ENCODE measurements at places on chromosomes 2 and 18.

- no peak for DNase-seq
Measured at GRCh38 chr2:75949385-75950030, 238.8 kb upstream of the GCFC2 start.

DNA sequence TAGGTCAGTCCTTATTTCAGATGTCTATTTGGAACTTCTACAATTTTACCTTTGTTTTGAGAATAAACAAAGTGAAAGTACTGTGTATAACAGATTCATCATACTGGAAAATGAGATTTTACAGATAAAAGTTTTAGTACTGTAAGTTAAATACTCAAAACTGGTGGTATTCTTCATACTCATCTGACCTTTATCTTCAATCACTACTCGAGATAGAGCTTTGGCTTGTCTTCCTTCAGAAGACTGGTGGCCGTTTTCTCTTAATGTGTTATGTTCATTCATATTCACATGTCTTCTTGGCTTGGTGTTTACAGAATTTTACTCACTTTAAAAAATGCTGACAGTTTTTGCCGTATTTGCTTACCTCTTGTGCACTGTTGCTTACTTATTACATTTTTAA is 2.1 kb downstream of the SPOPL start:
- DNase-seq = no peak

GRCh38 chr2:163730556-163730955 is 5.3 kb downstream of the FIGN start:
- DNase-seq = no peak

DNA sequence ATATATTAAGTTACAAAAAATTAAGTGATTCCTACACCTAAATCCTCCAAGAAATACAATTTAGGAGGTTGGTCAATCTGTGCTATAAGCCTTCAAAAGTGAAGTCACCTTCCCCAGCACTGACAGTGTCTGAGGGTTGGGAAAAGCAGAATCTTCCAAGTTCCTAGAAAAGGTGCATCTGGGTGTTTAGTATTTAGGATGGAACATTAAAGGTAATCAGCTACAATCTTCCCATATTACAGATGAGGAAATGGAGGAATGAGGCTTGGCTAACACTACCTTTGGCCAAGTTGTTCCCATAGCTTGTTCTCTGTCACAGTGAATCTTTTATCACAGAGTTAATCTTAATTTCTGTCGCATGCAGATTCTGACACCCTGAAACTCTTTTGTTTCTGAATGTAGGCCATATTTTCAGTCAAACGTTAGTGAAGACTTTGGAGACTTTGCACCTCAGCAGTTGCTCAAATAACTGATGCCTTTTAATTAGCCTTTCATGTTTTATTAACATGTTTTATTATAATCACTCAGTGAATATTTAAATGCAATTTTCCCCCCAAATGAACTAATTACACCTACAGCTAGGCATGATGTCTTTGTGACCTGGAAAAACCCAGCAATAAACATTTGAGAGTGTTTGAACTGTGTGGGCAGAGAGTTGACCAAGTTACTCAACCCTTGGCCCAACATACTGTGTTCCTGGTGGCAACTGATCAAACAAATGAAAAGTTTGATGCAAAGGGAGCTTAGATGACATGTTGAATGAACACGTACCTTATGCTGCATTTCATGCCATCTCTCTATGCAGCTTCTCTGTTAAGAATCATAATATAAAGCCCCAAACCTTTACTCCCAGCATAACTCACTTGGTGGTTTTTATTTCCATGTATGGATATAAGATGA is 17.6 kb downstream of the FN1 start:
- DNase-seq = no peak

DNA sequence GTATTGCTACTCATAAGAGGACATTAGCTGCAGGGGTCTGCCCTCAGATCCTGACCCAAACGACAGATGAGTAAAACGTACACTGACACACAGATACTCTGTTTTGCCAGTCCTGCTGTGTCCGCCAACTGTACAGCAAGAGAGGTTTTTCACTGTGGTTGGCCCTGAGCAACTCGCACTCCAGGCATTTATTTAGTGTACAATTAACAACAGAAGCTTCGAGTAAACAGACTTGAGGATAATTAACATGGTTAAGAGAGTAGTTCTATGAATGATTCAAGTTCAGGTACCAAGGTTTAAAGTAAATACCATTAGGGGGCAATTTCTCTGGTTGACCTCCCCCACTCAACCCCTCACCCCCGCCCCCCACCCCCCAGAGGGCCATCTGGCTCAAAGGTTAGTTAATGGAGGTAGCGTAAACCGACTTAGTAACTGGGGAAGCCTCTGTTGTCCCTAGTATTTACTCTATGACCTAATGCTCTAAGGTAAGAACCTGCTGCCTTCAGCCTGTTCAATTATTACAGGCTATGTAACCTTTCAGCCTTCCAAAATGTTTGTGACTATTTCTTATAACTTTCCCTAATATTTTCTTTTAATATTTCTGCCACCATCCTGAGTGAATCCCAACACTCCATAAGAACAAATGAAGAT is 103.9 kb upstream of the XIRP2 start:
- DNase-seq = no peak

GRCh38 chr18:11310476-11311086 is 161.2 kb upstream of the PIEZO2 start:
- no peak for DNase-seq

- DNase-seq = no peak
Measured at GRCh38 chr2:168137510-168138180, 109.8 kb downstream of the STK39 start.

DNA sequence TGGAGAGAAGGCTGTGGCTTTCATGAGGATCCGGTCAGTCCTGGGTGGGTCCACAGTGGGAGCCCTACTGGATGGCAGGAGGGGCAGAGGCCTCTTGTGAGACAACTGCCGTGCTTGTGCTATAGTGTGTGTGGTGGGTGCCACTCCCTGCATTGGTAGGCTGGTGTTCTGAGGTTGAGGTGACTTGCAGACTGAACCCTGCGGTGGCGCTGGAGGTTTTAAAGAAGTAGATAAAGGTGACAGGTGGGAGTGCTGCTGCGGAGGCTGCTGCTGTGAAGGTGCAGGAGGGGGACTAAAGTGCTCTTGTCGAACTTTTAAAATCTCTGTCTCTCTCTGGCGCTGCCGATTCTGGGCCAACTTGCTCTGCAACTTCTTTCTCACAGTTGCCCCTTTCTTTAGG is 29.7 kb downstream of the INO80D start:
- no peak for DNase-seq

- DNase-seq = no peak
Measured at GRCh38 chr18:78722929-78723710, 256.5 kb upstream of the SALL3 start.

DNA sequence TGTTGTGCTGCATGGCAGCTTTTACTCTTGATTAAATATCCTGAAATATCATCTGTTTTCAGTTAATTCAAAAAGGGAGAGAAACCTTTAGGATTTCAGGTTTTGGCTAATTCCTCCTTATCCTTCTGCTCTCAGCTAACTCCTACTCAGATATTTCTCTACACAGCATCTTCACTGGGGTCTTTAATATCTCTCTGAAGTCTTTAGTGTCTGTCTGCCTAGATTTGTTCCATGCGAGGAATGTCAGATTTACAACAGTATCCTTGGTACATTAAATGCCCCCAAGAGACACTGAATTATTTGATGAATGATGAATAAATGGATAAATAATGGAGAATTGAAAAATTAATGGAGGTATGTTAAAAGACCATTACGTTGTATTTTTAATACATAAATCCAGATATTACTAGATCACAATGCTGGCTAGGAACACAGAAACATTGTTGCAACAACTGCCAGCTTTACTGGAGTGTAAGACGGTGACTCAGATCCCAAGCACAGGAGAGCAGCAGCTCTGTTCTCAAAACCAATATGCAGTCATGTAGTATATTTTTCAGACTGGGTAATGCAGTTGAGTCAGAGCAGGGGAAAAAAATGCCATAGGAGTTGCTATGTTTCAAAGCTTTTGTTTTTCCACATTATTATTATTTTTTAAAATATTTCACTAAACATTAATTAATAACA is 388.0 kb upstream of the SYT4 start:
- no peak for DNase-seq

DNA sequence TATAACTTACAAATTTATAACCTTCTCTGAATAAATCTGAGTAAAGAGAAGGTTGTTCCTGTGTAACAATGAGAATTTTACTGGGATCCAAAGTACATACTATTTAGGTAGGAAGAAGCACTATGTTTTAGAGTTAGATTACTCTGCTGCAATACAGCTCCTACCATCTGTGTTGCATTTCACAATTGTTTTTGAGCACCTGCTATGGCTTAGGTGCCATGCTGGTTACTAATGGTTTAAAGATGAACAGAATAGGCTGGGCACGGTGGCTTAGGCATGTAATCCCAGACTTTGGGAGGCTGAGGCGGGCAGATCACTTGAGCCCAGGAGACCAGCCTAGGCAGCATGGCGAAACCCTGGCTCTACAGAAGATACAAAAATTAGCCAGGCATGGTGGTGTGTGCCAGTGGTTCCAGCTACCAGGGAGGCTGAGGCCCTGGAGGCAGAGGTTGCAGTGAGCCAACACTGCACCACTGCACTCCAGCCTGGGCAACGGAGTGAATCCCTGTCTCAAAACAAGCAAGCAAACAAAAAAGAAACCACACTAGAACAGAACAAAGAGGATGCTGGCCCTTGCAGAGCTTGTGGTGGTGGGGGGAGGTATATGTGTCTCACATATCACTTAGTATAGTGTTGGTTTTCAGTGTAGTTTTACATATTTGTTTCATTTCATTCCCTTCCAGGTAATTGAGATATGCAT is 56.7 kb downstream of the SPTBN1 start:
- DNase-seq = no peak

DNA sequence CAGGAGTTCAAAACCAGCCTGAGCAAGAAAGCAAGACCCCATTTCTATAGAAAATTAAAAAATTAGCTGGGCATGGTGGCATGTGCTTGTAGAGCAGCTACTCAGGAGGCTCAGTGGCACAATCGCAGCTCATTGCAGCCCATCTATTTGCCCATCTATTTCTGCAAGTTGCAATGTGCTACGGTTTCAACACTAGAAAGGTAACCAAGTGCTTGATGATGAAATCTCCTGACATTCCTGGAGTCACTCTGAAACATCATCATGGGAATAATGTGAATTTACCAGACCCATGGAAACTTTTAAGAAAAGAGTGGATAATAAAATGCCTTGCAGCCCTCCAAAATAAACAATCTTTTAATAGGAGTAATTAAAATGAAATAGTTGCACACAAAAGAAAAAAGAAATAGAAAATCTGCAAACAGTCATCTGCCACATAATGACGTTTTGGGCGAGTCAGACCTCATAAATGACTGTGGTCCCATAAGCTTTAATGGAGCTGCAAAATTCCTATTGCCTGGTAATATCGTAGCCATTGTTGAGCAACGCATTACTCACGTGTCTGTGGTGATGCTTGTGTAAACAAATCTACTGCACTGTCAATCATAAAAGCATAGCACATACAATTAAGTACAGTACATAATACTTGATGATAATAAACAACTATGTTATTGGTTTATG is 46.6 kb upstream of the AMMECR1L start:
- DNase-seq = no peak

- DNase-seq = no peak
Measured at GRCh38 chr2:86789687-86790133, 1.0 kb downstream of the CD8A start.

GRCh38 chr2:150732064-150732463 is 244.6 kb upstream of the RND3 start:
- no peak for DNase-seq

DNA sequence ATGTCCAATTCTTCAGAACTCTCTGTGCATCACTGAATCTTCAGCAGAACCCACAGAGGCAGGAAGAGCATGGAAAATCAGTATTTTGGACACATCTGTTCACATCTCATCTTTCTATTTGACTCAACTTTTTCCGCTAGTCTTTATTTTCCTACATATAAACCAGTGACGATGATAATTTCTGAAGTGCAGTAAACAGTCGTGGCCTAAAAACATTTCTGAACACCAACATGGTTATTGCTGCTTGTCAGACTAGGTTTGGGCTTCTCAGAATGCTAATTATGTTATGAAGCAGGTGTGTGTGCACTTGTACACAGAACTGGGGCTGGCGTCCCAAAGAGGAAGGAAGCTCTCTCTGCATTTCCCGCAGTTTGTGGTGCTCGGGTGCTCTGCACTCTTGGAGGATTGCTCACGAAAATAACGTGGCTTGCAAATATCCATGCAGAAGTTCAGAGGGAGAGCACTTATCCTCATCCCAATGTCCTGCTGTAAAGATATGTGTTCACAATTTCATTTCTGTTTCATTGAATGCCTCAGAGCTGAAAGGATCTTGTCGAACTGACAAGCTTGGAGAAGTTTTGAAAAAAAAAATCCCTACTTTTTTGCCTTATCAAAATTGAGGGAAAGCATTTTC is 50.8 kb downstream of the EDAR start:
- no peak for DNase-seq

- no peak for DNase-seq
Measured at GRCh38 chr2:74882299-74882687, 48.4 kb downstream of the HK2 start.

GRCh38 chr2:104804148-104804890 is 49.6 kb upstream of the POU3F3 start:
- DNase-seq = no peak

DNA sequence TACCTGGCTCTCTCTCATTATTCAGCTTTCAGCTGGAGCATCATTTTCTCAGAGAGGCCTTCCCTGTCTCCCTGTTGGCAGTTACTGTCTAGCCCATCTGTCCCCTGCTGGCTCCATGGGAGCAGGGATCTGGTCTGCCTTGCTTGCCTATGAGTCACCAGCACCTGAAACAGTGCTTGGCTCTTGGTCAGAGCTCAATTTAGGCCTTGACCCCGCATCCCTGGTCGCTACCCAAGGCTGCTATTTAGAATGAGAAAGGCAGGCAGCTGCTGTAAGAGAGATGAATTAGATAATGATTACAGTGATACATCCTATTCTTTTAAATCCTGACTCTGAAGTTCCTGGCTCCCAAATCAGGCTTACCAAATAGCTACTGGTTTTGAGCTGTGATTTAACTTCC is 32.9 kb downstream of the KCNE4 start:
- no peak for DNase-seq

GRCh38 chr2:119580550-119581072 is 36.4 kb downstream of the CFAP221 start:
- DNase-seq = no peak

- DNase-seq = no peak
Measured at GRCh38 chr2:74036450-74037195, 51.9 kb downstream of the TET3 start.

GRCh38 chr2:233339427-233339826 is 14.9 kb upstream of the DGKD start:
- no peak for DNase-seq

GRCh38 chr2:79428745-79429144 is 84.1 kb upstream of the CTNNA2 start:
- DNase-seq = no peak
